CD4-positive, alpha-beta T cell treated with Interleukin-4 for 4 hours (primary cell): ENCODE measurements at places on chromosomes 7 and 10.

DNA sequence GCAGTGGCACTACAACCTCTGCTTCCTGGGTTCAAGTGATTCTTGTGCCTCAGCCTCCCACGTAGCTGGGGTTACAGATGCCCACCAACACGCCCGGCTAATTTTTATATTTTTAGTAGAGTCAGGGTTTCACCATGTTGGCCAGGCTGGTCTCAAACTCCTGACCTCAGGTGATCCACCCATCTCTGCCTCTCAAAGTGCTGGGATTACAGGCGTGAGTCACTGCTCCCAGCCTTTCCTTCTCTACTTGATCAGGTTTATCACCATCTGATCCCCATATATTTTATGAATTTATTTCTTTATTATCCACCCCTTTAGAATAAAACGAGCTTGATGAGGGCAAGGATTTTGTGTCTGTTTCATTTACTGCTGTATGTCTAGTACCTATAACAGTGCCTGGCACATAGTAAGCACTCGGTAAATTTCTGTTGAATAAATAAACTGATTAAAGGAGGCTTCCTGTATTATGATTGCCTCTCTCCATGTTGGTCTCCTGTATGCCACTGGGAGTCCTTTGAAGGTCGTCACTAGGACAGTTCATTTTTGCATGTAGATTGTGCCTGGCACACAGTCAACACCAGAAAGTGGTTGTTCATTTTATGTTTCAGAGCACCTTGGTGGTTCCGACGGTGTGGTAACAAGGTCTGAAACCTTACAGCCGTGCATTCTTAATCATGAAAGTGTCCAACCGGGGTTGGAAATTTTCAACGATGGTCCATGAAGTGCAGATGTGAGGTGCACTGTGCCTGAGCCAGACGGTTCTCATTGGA, 9.6 kb upstream of the EIF3A start:
- peak; percentile 79 for DNase-seq

GRCh38 chr7:84294847-84295455, 100.4 kb upstream of the SEMA3A start:
- DNase-seq, result no peak

GRCh38 chr7:128071801-128072200, 40.6 kb upstream of the LRRC4 start:
- DNase-seq, result no peak

GRCh38 chr10:9577746-9578145, 1439.9 kb upstream of the CELF2 start:
- DNase-seq, result no peak

GRCh38 chr7:117188376-117188775, 134.5 kb downstream of the WNT2 start:
- no peak for DNase-seq

GRCh38 chr10:66521506-66521905, 404.3 kb upstream of the LRRTM3 start:
- DNase-seq, result no peak

DNA sequence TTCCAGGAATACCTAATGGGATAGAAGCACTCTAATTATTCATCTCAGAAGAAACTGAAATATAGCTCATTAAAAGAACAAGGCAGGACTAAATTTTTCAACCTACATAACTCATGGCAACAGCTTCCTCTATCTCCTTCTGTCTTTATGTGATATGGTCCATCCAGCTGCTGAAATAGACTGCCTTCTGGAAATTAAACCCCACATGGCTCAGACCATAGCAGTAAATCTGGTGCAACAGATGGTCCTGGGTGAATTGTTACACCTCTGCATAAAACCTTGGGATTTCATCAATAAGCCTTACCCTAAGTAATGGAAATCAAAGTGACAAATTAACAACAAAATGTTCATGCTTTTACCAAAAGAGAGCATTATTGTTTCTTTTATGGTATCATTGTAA, 205.6 kb upstream of the CSTF2T start:
- DNase-seq, result no peak

GRCh38 chr10:112735041-112735695, 214.9 kb upstream of the TCF7L2 start:
- no peak for DNase-seq

DNA sequence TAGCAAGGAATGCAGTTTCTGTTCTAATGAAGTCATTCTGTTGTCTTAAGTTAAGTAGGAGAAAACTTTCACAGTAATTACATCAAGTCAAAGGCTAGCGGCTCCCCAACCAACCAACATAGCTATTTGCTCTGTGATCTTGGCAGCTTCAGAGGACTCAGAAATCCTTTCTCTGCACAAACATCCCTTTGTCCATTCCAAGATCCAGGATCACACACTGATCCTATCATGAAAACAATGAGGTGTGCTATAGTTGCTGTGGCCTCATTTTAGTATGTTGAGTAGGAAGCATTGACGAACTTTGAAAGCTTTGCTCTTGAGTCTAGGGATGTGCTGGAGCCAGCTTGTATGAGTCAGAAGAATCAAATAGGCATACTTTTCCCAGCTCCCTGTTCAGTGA, 218.2 kb upstream of the PRSS58 start:
- DNase-seq, result no peak

GRCh38 chr7:37018954-37019353, 294.7 kb upstream of the AOAH start:
- DNase-seq, result no peak

GRCh38 chr7:100555701-100556100, 16.7 kb downstream of the AGFG2 start:
- DNase-seq, result no peak

GRCh38 chr7:22113041-22113440, 167.3 kb upstream of the CDCA7L start:
- no peak for DNase-seq

- no peak for DNase-seq
These were observed 138.9 kb upstream of the KLF14 start for GRCh38 chr7:130872756-130873448.

DNA sequence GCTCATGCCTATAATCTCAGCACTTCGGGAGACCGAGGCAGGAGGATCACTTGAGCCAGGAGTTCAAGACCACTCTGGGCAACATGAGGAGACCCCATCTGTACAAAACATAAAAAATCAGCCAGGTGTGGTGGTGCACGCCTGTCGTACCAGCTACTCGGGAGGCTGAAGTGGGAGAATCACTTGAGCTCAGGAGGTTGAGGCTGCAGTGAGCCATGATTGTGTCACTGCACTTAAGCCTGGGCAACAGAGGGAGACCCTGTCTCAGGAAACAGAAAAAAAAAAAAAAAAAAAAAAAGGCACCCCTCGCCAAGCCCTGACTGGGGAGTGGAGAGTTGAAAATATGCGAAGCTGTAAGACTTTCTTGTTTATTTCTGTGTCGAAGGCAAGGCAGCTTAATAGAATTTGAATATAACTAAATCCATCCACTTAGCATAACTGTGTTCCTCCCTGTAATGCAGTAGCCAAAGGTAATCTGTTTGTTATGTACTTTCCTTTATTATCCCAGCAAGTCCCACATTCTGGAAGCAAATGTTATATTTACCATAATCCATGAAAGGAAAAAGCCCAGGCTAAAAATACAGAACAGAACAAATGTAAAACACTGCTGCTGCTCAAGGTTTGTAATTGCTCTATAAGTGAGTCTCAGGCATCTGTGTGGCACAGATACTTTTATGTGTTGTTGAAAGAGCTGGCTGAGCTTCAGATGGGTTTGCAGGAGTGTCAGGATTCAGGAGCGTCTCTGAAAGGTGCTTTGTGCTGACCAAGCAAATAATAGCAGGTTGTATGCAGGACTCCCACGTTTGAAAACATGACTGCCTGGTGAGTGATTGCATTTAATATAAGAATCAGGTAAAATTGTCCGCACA, 127.2 kb downstream of the CELF2 start:
- no peak for DNase-seq

GRCh38 chr10:93319096-93319495, 163.0 kb downstream of the MYOF start:
- no peak for DNase-seq

- no peak for DNase-seq
These were observed 243.6 kb upstream of the RHOBTB1 start for GRCh38 chr10:61187601-61188000.

- no peak for DNase-seq
These were observed 74.5 kb downstream of the INSIG1 start for GRCh38 chr7:155371884-155372781.

DNA sequence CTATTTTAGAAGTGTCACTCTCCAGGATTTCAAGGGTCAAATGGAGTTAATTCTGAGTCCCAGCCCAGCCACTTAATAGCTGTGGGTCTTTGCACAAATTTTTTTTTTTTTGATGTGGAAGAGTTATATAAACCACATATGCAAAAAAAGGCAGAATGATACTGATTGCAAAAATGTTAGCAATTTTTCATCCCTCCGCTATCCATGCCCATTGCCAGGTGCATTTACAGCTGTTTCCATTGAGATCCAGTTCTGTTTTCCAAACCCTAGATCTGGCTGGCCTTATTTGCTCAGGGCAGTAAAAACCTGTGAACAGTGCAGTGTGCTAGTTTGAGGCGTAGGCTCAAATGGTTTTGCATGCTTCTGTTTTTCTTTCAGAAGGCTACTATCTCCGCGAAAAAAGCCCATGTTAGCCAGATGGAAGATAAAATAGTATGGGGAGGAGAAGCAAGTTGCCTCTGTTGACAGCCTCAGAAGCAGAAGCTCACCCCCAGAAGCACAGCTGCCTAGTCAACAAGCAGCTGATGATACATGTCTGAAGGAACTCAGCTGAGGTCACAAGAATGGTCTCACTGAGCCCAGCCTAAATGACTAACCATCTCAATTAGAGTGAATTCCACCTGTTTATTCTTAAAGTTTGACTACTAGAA, 997 bp upstream of the ZNF138 start:
- no peak for DNase-seq

DNA sequence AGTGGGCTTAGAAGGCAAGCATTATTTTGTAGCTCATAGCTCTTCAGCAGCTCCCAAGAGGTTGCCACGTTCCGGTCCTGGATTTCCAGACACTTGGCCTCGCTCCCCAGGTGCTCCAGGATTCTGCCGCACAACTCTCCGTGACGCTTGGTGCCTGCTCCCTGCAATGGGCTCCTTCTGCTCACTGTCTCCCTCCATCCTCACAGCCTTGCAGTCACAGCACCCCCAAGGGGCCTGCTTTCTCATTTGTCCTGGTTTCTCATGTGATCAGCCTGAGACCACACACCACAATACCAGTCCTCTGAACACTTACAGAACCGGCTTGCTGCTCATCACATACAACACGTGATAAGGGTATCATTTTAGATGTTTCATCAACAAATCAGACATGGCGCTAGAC, 9.8 kb downstream of the IGFBP3 start:
- DNase-seq, result no peak

DNA sequence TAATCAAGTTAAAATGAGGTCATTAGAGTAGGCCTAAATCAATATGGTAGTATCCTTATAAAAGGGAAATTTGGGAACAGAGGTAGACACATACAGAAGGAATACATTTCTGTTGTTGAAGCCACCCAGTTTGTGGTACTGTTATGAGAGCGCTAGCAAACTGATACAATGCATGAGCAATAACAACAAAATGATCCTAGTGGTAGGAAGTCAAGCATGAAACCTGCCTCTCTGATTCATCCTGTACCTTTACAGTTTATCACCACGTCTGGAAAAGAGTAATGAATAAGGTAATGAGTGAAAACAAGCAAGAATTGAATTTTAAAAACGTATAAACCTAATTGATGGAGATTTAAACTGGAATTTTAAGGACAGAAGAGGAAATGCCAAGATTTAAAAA, 217.2 kb downstream of the PCLO start:
- DNase-seq, result no peak

GRCh38 chr7:122507591-122507990, 191.3 kb downstream of the RNF133 start:
- DNase-seq, result no peak

GRCh38 chr7:107564553-107565298, 955 bp downstream of the DUS4L start:
- no peak for DNase-seq

DNA sequence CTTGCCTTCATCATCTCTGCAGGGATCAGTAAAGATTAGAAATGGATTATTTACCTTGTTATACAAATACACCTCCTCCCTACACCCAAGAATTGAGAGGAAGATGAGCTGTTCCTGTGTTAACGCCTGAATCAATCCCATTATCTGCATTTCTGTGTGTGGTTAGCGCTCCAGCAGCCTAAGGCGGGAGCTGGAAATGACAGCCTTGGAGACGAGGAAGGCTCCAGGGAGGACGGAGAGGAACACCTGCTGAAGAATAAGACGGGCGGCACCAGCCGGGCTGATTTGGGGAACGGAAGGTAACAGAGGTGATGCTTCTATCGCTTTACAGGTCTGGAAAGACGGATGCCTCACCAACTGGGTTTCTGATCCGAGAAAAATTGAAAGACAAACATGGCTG, 34.2 kb upstream of the DDC start:
- DNase-seq, result no peak

DNA sequence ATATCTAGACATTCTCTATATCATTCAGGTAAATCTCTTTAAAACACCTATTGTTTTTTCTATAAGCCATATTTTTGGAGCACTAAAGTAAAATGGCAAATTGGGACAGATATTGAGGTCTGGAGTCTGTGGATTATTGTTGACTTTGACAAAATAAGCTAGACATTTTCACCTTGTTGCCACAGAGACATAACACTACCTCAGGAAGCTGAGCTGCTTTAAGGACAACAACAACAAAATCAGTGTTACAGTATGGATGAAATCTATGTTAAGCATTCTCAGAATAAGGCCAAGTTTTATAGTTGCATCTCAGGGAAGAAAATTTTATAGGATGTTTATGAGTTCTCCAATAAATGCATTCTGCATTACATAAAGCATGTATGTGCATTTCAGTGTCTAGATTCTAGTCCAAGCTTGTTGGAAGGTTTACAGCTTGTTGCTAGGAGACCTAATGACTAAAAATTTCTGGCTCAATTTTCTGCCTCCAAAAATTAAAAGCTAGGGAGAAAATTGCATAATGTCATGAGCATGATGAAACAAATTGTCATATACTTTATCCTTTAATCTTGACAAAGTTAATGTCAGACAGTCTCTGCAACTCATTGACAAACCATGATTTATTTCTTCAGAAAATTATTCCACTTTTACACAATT, 18.3 kb downstream of the LIPM start:
- DNase-seq, result peak; percentile 30

GRCh38 chr7:157347217-157347904, 10.6 kb downstream of the DNAJB6 start:
- DNase-seq, result peak; percentile 12

DNA sequence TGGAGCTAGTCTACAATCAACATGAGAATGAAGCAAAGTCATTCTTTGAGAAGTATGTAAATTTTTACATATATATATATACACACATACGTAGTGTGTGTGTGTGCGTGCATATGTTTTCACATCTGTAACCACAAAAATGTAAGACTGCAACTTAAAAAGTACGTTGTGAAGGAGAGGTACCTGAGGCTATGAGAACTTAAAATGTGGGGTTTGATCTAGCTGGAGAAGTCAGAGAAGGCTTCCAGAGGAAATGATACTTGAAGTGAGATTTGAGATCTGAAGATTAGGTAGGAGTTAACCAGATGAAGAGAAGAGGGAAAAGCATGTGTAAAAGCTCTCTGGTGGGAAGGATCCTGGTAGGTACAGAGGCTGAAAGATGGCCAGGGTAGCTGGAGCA, 5.8 kb downstream of the TAF5 start:
- DNase-seq, result no peak

DNA sequence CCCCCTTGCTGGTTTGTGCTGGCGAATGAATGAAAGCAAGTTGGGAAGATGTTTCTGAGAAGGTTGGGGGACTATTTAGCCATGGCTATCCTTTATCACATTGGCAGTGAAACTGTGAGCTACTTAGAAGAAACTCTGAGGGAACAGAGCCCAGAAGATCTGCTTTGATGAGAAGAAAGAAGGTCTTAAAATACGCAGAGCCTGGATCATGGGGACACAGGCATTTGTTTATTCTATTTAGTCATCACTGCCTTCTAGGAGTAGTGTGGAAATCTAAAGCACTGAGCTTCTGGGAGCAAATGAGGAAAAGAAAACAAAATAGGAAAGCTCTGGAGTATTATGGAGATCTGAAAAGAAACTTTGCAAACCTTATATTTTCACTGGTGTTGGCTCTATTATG, 28.5 kb downstream of the CPED1 start:
- DNase-seq, result no peak
